ENCODE measurements at places on chromosomes 4 and X.

DNA sequence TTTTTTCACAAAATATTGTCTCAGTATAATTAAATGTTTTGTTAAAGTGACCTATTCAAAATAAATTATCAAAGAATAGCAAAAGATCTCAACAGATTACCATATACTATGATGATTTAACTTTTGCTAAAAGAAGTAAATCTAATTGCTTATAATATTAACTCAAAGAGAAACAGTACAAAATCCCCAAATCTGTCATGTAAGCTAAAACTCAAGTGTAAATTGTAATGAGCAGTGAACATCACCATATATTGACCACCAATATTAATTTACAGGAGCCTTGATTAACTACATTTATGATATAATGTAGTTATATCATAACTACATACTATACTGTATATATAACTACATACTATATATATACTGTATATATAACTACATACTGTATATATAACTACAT lies 174.4 kb downstream of the SLC39A8 start:
- no peak for DNase-seq

- no peak for DNase-seq
These were observed 85.3 kb downstream of the DCAF8L2 start for GRCh38 chrX:27675493-27675892.

- no peak for DNase-seq
These were observed 13.2 kb upstream of the CLDN24 start for GRCh38 chr4:183335369-183335940.

DNA sequence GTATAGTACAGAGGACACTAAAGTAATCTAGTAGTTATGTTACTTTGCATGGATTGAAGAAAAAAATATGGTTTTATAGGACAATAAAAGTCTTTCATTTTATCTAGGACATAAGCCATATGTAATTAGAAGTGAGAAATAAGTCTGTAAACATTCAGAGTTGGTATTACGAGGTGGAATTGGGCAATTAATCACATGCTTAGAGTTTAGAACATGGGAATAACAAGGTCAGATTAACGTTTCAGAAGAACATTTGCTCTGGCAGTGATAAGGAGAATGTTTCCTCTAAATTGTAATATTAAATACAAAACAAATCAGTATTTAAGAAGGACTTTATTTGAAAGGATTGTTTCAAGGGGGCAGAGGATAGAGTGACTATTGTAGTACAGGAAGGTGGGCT lies 15.6 kb upstream of the SULT1E1 start:
- no peak for DNase-seq

DNA sequence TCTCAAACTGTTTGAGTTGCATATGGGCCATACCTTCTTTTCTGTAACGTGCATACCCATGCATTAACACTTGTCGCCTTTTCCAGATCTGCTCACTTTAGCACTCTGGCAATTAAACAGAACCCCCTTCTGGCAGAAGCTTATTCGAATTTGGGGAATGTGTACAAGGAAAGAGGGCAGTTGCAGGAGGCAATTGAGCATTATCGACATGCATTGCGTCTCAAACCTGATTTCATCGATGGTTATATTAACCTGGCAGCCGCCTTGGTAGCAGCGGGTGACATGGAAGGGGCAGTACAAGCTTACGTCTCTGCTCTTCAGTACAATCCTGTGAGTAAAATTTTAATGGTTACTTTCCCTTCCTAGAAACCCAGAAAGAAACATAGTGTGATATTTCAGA lies 4.8 kb downstream of the OGT start:
- DNase-seq = no peak

GRCh38 chr4:181711387-181711786 lies 531.8 kb upstream of the TENM3 start:
- no peak for DNase-seq

DNA sequence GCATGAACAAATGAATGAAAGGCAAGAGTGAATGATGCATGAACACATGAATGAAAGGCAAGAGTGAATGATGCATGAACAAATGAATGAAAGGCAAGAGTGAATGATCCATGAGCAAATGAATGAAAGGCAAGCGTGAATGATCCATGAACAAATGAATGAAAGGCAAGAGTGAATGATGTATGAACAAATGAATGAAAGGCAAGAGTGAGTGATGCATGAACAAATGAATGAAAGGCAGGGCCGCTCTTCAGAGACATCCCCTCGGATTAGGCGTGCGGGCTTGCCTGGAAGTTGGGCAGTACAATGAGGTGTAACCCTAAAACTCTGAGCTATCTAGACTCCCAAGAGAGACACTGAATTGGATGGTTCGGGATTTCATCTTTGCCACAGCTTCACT lies 3.7 kb downstream of the PCGF3 start:
- DNase-seq = no peak

- no peak for DNase-seq
These were observed 241.4 kb downstream of the FRMPD4 start for GRCh38 chrX:12379671-12380070.

GRCh38 chr4:42927946-42928345 lies 35.4 kb downstream of the GRXCR1 start:
- DNase-seq = no peak

DNA sequence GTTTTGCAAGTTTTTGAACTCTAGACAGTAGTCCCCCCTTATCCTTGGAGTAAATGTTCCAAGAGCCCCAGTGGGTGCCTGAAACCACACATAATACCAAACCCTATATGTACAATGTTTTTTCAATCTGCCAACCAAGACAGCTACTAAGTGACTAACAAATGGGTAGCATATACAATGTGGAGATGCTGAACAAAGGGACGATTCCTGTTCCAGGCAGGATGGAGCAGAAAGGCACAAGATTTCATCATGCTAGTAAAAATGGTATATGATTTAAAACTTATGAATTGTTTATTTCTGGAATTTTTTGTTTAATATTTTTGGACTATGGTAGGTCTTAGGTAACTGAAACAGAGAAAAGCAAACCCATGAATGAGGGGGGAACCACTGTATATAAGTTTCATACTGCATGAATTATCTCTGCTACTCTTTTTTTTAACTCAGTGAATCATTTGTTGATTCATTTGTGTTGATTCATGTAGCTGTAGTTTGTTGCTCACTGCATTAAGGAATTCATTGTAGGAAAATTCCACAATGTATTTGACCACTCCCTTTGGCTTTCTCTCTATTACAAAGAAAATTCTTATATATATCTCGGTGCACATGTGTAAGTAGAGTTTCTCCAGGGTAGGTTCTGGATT lies 21.9 kb upstream of the ANXA3 start:
- DNase-seq = no peak

- no peak for DNase-seq
These were observed 107.1 kb upstream of the C1GALT1C1 start for GRCh38 chrX:120736989-120737388.

DNA sequence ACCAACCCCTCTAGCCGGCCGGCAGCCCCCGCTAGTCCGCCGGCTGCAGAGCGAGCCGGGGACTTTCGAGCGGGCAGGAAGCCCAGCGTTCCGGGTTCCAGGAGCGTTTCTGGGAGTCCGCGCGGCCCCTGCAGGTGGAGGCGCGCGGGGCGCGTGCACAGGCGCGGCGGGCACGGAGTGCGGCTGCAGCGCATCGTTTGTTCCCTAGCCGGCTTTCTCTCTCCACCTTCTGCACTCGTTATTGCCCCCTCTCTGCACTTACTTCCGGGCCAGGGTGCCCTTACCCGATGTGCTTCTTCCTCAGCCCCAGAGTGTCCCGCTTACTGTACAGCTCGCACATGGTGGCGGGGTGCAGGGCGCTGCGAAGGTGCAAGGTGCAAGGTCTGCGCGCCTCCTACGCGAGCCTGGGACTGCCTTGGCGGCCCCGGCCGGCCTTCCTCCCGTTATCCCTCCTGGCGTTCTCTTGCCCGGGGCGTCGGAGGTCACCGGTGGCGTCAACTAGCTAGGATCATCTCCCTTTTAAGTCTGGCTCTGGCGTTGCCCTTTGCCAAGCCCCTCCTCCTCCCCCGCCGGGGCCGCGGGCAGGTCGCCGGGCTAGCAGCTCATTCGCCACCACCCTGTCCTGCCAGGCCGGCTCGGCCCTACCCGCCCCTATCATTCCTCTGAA lies at the start of gene ETNPPL:
ETNPPL (minus strand) TSS at position 495 of the 667 bp plus-strand sequence; CDS start at position 340, 155 bp downstream.
- DNase-seq = peak; percentile 65

DNA sequence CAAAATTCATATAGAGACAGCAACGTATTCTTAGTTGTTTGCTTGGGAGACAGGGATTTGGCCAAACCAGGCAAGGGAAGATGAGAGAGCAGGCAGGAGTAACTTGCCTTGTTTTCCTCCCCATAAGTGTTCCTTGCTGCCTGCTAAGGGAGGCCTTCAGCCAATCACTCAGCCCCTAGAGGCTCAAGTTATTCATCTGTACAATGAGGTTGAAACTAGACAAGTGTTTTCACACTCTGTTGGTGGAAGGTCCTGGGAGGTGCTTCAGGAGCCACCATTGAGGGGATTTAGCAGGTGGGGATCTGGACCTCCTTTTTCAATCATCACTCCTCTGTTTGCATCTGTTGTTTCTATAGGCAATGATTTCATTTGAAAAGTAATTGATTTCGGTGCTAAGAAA lies 23.6 kb upstream of the HMGB3 start:
- DNase-seq = no peak

- no peak for DNase-seq
These were observed 141.7 kb upstream of the SCML1 start for GRCh38 chrX:17595456-17596035.

DNA sequence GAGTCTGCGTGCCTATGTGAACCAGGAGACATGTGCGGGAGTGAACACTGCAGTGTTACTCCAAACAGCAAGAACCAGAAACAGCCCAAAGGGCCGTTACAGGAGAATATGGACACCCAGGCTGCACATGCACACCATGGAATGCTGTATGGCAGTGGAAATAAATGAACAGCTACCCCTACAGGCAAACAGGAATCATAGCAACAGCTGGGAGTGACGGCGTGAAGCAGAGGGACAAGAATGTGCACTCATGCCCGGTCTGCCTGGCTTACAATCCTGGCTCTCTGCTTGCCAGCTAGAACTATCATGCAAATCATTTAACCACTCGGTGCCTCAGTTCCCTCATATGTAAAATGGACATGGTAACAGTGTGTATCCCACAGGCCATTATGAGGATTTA lies 16.6 kb downstream of the GPKOW start:
- DNase-seq = no peak
